ENCODE measurements at places on chromosomes 1 and 21.

- DNase-seq, result peak; percentile 85
Observed at GRCh38 chr1:243842978-243843511, 7.0 kb downstream of the AKT3 start.

DNA sequence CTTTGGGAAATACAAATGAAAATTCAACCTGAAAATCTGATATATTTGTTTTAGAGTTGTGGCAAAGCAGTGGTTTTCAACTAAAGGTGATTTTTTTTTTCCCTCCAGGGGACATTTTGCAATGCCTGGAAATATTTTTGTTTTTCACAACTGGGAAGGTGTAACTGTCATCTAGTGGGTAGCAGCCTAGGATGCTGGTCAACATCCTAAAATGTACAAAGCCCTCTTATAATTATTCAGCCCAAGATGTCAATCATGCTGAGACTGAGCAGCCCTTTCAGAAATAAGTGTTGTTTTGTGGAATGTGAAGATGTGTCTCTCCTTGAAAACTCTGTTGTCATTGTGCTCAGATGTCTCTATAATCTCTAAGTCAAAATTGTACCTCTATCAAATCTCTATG, 95.2 kb upstream of the NCAM2 start:
- no peak for DNase-seq

DNA sequence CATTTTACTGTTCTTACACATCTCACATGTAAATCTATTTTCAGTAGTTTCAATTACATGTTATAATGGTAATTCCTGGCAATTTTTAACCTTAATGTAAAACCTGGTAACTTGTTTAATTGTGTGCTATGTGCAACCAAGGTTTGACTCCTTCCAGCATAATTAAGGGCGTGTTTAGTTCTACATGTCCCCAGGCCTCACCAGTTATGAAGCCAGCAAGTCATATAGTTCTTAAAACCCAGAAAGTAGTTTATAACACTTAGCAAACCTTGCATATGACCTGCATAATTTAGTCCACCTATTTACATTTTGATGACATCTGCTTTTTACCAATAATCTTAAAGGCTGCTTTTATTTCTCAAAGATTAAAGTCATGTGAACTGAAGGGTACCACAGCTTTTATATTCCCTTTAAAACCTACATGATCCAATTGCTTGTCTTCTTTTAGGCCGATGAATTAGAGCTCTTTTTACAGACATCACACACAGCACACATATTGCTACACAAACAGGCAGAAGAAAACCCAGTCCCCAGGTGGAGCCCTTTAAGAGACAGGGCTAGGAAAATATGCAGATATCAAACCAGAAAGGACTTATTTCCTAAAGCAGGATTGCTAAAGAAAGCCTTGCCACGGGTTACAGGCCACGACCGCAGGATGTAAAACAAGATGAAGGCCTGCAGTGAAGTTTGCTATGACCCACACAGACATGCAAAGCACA, 23.2 kb upstream of the SYCP1 start:
- no peak for DNase-seq

GRCh38 chr1:156709757-156710489, 4.5 kb upstream of the CRABP2 start:
- DNase-seq, result peak; percentile 73

DNA sequence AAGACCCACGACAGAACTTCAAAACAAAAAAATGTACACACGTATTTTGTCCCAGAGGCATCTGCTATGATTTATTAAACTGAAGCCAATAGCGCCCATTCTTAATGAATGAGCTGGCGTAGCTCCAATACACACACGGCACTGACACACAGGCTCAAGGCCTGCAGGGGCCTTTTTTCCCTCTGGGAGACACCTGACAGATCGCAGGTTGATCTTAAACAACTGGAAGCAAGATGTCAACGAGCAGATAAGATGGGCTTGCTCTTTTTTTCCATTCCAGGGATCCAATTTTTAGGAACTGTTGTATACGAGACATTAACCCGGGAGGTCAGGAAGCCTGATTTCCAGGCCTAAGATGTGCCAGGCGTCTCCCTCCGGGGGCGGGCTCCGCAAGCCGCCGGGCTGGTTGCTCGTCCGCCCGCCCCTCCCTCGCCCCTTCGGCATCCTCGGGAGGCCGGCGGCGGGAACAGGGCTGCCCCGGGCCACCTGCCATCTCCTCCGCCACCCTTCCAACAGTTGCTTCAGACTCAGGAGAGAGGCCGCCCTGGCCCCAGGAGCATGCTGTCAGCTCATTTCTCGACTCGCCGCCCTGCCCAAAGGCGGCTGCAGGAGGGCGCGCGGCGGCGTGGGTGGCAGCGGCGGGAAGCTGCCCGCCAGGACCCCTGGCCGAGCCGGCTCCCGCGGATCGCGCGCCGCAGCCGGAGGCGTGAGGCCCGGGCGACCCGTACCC, 735 bp downstream of the TTC13 start:
- peak; percentile 23 for DNase-seq

DNA sequence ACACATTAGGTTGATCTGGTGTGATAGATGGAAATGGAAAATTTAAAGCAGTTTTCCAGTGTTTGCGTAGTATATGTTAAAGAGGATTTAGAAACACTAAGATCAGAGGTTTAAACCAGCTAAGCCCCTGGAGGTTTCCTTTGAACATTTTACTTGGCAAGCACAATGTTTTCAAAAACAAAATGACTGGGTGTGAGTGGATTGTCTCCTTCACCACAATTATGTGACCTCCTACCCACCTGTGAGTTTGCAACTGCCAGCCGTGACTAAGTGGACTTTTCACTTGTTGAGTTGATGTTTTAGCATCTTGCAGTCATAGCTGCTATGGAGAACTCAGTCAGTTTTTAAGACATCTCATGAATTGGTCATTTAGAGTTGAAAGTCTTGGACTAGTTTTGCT, 4.7 kb downstream of the CCDC190 start:
- DNase-seq, result peak; percentile 99

GRCh38 chr1:68384321-68384813, 65.4 kb downstream of the RPE65 start:
- DNase-seq, result peak; percentile 100

DNA sequence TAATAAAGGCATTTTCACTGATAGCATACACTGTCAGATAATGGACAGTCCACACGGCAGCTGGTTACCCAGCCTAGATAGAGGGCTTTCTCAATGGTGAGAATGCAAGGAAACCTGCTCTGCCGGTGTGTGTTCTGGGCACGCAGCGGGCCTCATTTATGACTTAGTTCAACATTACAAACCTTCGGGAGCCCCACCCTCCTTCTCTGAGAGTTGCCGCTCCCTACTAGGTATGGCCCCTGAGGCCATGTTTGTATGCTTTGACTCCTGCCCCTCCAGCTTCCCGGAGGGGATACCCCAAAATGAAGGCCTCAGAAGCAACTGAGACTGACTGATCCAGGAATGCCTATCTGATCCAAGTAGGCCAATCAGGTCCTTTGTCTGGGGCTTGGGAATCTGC, 17.2 kb upstream of the FABP3 start:
- no peak for DNase-seq

DNA sequence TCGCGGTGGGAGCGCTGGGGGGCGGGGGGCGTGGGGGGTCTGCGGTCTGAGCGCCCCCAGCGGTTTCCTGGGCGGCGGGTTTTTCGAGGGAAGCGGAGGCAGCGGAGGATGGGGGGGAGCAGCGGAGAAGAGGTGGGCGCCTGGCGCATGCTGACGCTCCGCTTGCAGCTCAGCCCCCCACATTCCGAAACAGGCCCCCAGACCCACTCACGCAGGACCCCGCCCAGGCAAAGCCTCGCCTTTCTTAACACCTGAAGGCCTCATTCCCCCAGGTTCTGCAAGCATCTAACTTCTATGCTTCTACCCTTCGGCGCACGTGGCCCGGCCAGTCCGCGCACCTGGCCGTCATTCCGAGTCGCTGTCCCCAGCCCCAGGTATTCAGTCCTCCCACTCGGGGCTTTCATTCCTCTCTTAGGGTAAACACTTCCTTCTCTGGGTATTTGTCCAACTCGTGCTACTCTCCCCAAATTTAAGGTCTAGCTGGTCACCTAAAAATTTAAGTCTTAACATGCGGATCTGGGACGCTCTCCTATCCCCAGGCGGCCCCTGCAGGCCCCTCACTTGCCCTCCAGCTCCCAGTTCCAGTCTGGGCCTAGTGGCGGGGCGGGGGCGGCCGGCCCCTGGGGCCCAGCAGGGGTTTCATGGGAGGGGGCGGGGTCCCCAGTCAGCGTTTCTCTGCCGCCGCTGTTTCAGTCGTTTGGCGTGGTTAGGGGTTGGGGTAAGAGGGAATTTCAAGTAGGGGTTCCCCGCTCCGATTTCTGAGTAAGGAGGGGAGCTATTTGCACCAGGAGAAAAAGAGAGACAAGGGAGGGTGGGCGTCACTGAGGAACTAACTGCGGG, 2.8 kb upstream of the ZBTB7B start:
- DNase-seq, result peak; percentile 11

- peak; percentile 22 for DNase-seq
Observed at GRCh38 chr21:32702702-32703101, 25.1 kb downstream of the SYNJ1 start.

DNA sequence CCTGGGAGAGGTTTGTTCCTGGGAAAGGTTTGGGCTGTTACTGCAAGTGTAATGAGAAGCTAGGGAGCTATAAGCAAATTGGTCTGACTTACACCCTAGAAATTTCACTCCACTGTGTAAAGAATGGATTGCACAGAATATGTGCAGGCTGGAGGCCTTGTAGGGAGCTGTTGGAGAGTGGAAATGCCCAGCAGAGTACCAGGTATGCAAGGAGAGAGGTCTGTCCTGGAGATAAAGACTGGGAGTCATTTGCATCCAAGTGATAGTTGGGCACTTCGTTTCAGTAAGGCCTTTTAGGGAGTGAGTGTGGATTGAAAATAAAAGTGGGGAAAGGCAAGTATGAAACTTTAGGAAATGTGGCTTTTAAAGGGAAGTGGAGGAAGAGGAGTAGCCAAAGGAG, 75.8 kb downstream of the CACNA1E start:
- no peak for DNase-seq

- DNase-seq, result no peak
Observed at GRCh38 chr1:184319879-184320278, 67.0 kb upstream of the C1orf21 start.

GRCh38 chr1:101460739-101461138, 223.9 kb downstream of the S1PR1 start:
- DNase-seq, result peak; percentile 33

DNA sequence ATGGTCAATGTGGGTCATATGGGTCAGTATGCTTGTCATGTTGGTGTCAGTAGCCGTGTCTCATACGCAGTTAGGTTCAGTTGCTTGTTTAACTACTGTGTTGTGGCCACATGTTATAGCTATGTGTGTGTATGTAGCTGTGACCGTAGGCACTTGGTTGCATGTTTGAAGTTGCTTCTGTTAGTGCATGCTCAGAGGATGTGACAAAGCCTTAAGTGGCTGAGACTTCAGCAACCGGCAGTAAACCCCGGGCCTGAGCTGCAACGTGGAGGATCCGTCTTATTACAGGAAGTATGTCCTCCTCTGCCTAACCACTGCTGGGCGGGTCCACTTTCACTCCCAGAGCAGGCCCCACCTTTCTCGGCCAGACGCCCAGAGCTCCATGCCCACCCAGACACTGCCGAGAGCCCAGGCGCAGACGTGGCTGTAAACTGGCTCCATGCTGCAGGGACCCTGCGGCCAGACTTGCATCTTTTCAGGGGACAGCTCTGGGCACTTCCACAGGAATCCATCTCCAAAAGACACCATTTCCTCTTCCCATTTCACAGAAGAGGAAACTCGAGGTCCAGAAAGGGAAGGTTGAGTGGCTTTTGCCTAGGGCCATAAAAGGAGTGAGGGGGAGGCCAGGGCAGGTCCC, 2.2 kb downstream of the TCEA3 start:
- DNase-seq, result peak; percentile 81

DNA sequence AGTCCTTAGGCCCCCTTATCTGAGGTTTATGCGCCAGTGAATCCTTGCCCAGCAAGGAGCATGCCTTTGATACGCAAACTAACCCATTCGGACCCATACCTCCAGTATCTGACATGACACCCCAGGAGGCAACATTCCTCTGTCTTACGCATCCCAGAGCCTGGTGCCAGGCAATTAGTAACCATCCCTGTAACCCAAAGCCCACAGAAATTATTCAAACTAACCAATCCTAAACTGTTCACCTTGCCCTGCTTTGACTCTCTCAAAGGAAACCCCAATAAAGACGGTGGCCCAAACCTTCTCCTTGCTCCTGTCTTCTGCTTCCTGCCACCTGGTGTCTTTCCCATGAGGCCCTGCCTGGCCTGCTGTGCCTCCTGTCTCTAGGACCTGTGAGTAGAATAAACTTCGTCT, 36.4 kb downstream of the ZNF496 start:
- DNase-seq, result peak; percentile 79

DNA sequence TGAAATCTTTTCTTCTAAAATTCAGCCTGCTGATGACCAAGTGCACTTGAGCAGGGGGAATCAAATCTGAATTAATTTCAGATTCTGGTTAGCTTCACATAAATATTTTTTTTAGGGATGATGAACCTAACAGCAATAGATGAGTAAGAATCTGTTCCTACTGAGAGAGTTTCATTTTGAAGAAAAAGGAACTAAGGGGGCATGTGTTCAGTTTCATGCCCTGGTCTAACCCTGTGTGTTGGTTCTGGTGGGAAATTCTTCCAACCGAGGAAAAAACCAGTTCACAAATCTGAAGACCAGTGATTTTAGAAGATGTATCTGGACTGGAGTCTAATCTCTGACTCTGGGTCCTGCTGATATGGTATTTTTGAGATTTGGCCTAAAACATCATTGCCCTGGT, 13.7 kb downstream of the SELL start:
- DNase-seq, result no peak

- no peak for DNase-seq
Observed at GRCh38 chr21:26457817-26458216, 115.3 kb downstream of the CYYR1 start.

- peak; percentile 4 for DNase-seq
Observed at GRCh38 chr1:186864296-186864695, 35.5 kb downstream of the PLA2G4A start.

GRCh38 chr1:45923343-45923742, 119.9 kb downstream of the MAST2 start:
- no peak for DNase-seq

- DNase-seq, result no peak
Observed at GRCh38 chr1:219626865-219627264, 14.0 kb upstream of the ZC3H11B start.

DNA sequence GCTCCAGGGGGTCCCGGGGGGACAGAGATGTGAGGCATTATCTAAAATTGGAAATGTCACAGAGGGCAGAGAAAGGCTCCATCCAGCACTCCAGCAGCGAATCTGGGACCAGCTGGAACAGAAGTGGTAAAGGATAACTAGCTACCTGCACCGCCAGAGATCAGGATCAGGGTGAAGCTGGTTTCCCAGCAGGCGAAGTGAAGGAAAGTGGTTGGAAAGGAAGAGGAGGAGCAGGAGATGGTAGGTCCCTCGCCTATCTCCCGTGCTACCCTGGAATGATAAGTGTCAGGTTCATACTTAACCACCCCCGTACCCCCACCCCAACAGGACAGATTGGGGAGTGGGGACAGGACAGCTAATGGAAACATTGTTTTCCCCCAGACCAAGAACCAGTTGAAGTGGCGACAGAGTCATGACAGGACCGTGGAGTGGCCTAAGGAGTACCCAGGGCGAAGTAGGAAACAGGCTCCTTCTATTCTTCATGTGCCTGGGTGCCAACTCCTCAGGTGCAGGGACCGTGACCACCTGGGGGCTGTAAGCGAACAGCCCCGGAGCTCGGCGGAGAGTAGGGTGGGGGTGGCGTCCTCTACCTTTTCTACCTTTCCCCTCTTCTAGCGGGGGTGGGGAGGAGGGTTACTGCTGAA, 717 bp downstream of the B4GALT3 start:
- no peak for DNase-seq

Measured in fibroblast of lung (primary cell).